ENCODE measurements at places on chromosomes 4 and X.

DNA sequence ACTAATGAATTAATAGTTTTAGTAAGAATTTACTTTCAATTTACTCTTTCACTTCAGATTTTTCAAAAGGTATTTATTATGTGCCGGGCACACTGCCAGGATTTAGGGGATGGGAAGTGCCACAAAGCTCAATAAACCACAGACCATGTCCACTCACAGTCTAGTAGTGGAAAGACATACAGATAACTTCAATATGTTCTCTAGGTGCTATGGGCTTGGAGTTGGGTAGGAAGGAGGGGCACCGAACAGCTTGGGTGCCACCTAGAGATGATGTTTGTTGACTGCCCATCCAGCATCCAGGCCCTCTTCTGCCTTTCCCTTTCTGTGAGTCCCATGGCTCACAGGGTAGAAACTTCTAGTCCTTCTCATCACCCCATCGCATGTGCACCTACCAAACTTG lies 17.8 kb downstream of the MFAP3L start:
- no peak for DNase-seq

- DNase-seq: no peak
Observed at GRCh38 chr4:56342746-56343145, 44.5 kb downstream of the AASDH start.

GRCh38 chrX:150610043-150610442 lies 41.6 kb downstream of the MTM1 start:
- no peak for DNase-seq

DNA sequence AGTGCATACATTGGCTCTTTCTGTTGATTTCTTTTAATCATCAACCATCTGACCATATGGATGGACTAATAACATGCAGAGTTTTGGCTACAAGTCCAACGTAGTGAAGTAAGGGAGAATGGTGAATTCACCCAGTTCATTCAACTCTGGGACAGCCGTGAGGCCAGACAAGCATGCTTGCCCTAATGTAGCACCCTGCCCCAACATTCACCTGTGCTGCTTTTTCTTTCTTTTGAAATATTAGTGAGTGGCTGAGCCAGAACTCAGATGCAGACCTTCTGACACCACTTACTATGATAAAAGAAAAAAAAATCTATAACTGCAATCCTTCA lies 17.5 kb downstream of the ARSJ start:
- no peak for DNase-seq

- DNase-seq: no peak
Observed at GRCh38 chr4:89001647-89002445, 55.1 kb downstream of the FAM13A start.

DNA sequence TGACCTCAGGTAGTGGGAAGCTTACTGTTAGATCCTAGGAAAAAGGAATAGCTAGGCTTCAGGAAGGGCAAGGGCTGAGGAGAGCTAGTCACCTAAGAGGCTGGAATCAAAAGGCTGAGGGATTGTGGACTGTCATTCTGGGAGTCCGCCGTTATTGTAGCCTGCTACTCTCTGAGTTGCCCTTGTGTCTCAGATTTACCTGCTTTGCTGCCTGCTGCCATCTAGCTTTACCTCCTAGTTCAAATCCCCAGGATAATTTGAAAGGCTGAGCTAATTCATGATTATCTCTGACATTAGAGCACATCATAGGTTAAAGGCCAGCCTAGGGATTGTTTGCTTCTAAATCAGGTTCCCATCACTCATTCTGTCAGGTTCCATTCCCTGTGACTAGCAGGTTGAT lies 120.2 kb downstream of the FHIP1A start:
- no peak for DNase-seq

GRCh38 chr4:53919535-53919934 lies 144.9 kb downstream of the CHIC2 start:
- DNase-seq: peak; percentile 14

GRCh38 chr4:150938417-150938816 lies 76.7 kb downstream of the LRBA start:
- no peak for DNase-seq

- no peak for DNase-seq
Observed at GRCh38 chr4:122000849-122001248, 49.0 kb upstream of the TRPC3 start.

DNA sequence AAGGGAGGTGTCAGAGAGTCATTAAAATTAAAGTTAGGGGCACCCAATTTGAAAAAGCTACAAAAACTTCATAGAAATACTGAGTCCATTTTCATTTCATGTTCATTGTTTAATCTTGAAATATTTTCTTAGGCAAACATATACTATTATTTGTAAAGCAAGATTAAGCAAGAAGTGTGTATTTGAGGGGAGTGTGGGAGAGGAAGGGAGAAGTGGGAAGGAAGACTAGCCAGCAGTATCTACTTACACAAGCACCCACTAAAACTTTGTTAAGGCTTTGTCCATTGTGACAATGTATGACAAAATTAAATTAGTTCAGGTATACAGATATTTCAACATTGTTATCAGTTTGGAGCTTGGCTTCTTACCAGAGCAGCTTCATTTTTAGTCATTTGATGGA lies 222.9 kb downstream of the ARHGAP24 start:
- no peak for DNase-seq

GRCh38 chr4:24768604-24769003 lies 26.8 kb upstream of the SOD3 start:
- DNase-seq: no peak

GRCh38 chr4:123555233-123555806 lies 158.7 kb downstream of the SPRY1 start:
- DNase-seq: peak; percentile 3

DNA sequence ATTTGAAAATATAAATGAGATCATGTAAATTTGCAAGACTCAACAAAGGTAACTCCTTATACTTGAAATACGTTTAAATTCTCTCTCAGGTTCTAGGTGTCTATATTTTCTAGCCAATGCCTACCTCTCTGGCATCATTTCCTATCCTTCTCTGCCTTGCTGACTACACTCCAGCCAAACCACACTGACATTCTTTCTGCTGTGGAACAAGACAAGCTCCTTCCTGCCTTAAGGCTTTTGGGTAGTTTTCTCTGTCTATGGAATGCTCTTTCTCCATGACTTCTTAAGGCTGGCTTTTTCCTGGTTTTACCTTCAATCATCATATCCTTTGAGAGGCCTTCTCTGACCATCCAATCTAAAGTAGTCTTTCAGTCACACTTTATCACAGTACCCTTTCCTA lies 201.0 kb downstream of the SPRY1 start:
- DNase-seq: no peak

DNA sequence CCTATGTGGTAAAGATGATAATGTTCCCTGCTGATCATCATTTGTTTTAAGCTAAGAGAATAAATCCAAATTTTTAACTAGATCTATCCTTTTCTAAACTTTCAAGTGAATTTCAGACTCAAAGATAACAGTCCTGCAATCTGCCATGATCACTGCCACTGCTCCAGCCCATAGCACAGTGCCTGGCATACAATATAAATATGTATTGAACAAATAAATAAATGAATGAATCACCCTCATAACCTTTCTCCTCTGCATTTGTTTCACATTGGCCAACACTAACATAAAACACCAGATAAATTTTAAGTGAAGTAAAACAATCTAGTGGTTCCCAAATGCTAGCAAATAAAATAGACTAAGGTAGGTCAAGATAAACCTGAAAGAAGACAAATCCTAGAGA lies 439.0 kb downstream of the GPM6A start:
- DNase-seq: no peak

DNA sequence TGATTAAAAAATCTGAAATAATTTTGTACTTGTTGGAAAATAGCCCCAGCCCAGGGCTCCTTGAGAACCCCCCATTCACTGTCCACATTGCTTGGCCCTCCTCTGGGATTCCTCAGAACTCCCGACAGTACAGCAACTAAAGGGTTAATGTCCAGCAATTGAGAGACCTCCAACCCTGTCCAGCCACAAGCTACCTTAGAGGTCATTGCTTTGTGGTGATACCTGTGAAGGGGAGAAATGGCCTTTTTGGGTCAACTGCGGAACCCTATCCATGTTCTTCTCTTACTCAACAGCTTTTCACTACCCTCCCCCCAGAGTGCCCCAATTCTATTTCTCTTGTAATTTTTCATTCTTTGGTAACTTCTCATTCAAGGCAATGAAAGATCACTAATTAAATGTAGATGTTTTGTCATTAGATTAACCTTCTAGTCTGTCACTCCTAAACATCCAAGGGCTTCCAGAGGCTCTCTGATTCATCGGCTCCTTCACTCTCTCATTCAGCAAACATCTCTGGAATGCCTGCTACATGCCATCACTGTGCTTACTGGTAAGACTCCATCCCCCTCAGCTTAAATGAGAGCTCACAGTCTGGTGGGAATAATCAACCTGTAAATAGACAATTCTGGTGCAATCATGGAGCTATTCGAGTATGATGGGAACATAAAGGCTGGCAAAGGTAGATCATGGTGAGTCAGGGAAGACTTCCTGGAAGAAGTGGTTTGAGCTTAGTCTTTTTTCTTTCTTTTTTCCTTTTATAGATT lies 241.4 kb upstream of the PGRMC2 start:
- DNase-seq: no peak

DNA sequence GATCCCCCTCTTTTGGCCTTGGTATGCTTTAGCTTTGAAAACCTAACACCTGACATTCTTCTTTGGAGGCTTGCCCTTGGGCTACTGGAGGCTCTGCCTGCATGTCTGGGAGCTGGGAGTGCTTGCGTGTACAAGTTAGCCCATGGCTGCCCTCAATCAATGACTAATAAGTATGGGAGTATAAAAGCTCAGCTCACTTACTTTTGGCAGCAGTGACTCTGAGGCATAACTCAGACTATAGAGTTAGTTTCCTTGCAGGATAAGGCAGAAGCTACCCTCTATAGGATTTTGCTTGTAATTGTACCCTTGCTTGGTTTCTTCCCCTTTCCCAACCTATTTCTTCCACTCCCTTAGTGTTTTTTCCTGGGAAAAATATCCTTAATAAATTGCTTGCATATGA lies 247.9 kb downstream of the PPP1R2C start:
- DNase-seq: no peak

DNA sequence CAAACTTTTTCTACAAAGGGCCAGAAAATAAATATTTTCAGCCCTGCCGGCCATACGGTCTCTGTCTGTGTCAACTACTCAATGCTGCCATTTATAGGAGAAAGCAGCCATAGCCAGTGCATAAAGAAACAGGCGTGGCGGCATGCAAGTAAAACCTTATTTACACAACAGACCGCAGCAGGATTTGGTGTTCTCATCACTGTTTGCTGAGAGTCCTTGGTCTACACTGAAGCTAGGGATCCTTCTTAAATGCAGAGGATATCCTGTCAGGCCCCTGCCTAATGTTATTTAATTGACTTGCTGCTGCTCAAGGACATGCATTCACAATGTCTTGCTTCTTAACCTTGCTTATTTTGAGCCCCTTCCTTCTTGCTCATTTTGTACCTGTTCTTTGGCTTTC lies 54.7 kb downstream of the CPE start:
- no peak for DNase-seq

- DNase-seq: no peak
Observed at GRCh38 chrX:21975812-21976211, 35.3 kb downstream of the SMS start.

GRCh38 chrX:123550829-123551228 lies 182.0 kb downstream of the THOC2 start:
- DNase-seq: no peak

GRCh38 chrX:121579016-121579760 lies 531.8 kb downstream of the GLUD2 start:
- no peak for DNase-seq

- DNase-seq: peak; percentile 70
Observed at GRCh38 chr4:123599920-123600810, 203.6 kb downstream of the SPRY1 start.

GRCh38 chr4:123526511-123526910 lies 129.9 kb downstream of the SPRY1 start:
- DNase-seq: no peak

DNA sequence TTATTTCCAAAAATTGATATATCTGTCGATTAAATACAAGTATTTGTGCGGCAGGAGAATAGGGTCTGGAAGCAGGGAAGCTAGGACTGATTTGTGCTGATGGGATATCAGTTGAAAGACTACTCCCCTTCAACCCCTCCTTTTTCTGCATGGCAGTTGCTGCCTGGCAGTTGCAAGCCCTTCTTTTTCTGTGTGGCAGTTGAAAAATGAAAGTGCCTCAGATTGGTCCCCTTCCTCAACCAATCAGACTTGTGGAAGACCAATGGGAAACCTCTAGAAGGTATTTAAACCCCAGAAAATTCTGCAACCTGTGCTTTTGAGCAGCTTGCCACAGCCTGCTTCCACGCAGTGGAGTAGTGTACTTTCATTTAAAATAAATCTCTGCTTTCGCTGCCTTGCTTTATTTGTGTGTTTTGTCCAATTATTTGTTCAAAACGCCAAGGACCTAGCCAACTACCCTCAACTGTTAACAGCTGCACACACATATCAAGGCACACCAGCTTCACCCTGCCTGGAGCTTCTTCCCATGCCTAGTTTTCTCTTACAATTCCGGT lies 1.5 kb upstream of the TMA16 start:
- no peak for DNase-seq

DNA sequence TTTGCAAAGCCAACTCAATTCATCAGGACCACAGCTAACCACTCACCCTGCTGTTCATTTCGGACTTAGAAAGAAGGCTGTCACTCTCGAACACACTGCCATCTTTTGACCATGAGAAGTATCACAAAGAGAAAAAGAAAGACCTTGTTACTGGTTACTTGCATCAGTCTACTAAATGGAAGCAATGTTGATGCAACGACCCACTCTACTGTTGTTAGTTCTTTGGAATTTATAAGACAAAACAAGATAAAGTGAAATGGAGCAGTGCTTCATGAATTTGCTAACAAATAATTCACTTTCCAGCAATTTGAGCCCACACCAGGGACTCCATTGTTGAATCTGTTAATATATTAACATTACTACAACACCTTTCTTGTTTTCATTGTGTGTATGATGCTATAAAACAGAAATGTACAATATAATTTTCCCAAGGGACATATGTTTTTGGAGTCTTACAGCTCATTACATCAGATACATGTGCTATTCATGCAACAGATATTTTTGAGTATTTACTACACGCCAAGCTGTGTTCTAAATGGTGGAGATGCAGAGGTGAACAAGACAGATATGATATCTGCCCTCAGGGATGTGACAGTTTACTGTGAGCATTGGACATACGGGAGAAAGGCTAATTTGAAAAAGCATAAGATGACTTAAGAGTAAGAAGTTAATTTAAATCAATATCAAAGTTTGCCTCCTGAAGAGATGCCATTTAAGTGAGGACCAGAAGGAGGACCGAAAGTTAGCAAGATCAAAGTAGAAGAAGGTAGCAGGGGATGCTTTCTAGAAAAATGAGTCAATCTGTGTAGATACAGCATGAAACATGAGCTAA lies 87.2 kb downstream of the AREG start:
- DNase-seq: no peak
